ENCODE measurements at places on chromosomes 3 and 15.

DNA sequence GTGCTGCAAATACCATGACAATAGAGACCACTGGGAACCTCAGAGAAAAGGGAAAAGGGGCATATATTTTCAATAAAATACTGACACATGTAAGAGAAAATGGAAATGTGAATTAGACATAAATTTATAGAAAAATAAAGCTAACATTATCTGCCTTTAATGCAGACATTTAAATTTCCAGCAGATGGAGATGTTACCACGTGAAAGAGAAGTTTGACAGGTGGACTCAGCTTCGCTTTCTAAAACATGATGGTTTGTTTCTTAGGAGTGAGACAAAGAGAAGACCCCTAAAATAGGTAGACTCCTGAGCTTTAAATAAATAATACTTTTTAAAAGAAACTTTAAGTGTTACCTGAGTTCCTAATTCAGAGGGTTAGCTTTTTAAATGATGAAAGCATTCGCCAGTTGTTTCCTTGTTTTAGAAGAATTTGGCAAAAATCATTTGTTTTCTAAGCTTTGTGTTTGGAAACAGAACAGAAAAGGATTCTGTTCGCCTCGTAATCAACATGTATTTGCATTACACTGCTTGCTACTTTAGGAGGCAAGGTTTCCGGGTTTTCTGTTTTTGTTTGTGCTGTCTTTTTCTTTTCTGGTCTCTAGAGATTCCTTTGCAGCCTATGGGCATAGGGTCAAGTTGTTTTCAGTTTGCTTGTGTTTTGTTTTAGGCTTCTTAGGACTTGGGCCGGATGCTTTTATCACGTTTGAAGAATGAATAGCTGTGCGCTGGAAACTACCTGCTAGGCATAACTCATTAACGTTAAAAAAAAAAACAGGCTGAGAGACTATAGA is 271.4 kb downstream of the THSD4 start:
- no peak overlapping the region for H3K4me3 ChIP-seq
- H3K4me1 ChIP-seq: peaks cover 16% of the 10 kb centered on the region
- no peak overlapping the region for H3K27ac ChIP-seq
- H3K36me3 ChIP-seq: no peaks in the 10 kb centered on the region
- H3K27me3 ChIP-seq: no peaks in the 10 kb centered on the region
- DNase-seq: peak; percentile 38

DNA sequence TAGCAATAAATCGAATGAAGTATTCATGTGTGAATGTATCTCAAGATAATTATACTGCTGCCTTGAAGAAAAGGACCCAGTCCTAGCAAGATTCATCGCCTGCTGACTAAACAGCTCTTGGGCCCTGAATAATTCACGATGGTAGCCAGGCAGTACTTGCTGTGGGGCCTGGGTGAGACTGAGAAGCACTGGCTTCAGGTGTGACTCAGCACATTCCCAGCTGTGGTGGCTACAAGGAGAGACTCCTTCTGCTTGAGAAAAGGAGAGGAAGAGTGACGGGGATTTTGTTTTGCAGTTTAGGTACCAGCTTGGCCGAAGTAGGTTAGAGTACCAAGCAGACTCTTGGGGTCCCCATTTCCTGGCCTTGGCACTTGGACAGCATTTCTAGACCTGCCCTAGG is 47.6 kb upstream of the CD200R1L start:
- H3K27ac ChIP-seq: no peak overlapping the region
- no peaks in the 10 kb centered on the region for H3K4me1 ChIP-seq
- no peak overlapping the region for H3K4me3 ChIP-seq
- H3K27me3 ChIP-seq: no peaks in the 10 kb centered on the region

DNA sequence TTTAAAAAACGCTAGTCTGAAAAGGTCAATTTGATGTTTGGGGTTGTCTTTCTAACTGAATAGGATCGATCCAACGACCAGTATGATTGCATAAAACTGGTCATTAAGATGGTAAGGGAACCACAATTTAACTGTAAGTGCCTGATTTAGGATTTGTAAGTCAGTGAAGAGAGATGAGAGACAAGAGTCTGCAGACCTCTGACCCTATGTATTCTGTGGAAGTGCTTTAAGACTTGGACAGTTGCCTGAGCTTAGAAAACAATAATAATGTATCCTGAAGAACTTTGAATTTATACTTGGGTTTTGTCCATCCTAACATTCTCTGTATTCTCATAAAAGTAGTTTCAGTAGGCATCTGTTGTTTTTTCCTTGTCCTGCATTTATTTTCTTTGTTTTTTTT is 221.4 kb upstream of the SUCLG2 start:
- no peak overlapping the region for H3K4me3 ChIP-seq
- no peaks in the 10 kb centered on the region for H3K36me3 ChIP-seq
- H3K4me1 ChIP-seq: no peaks in the 10 kb centered on the region
- no peaks in the 10 kb centered on the region for H3K27me3 ChIP-seq
- H3K27ac ChIP-seq: no peak overlapping the region

DNA sequence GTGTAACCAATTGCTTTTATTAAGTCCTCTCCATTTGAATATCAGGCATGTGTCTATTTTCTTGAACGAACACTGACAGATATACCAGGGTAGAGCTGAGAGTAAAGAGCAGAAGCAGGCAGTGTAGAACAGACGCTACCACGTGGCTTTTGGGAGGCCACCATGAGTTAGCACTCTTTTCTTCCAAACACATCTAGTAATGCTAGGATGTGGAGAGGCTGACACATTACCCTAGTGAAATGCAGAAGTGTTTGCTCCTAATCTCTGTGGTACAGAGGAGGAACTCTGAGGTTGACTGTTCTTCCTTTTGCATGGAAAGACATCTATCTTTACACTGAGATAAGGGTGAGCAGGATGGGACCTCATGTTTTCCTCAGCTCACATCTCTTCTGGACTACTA is 216.3 kb downstream of the SATB1 start:
- no peaks in the 10 kb centered on the region for H3K36me3 ChIP-seq
- H3K27me3 ChIP-seq: no peaks in the 10 kb centered on the region
- H3K4me3 ChIP-seq: no peak overlapping the region
- no peak for DNase-seq
- no peak overlapping the region for H3K27ac ChIP-seq
- no peaks in the 10 kb centered on the region for H3K4me1 ChIP-seq

GRCh38 chr3:182702216-182702615 is 91.1 kb upstream of the ATP11B start:
- no peak overlapping the region for H3K27ac ChIP-seq
- no peak for DNase-seq
- H3K36me3 ChIP-seq: no peaks in the 10 kb centered on the region
- no peaks in the 10 kb centered on the region for H3K4me1 ChIP-seq
- H3K27me3 ChIP-seq: peaks cover 3% of the 10 kb centered on the region

All from IMR-90 (cell line).